ENCODE measurements at places on chromosomes 16 and 17.

DNA sequence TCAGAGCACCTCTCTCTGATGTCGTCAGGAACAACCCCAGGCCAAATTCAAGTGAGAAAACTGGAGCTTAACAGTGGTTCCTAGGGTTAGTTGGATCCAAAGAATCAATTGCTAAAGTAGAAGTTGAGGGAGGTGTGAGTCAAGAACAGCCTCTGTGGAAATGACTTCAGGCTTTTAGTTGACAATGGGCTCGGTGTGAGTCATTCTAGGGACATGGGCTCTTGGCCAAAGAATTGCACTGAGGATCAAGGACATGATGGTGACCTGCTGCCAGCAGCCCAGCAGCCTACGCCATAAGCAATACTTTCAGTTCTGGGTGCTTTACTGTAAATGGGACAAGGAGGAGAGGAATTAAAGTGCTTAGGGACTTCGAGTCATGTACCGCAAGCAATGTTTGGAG is 32.1 kb upstream of the SMURF2 start:
- DNase-seq = peak; percentile 74

DNA sequence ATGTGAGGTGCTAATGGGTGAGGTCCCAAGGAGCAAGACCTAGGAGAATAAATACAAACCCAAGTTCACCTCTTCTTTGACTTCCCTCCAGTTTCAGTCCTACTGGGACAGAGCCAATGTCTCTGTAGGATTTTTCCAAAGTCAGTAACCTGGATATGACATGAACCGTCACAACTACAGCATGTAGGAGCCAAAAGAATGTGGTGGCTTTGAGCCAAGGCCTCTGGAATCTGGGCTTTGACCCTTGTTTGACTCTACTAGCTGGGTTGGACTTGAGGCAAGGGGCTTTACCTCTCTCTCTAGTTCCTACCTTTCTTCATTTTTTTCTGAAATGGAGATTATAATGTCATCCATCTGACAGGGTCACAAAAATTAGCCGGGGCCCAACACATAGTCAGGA is 91.4 kb downstream of the CACNG3 start:
- no peak for DNase-seq

GRCh38 chr17:10666906-10667305 is 9.8 kb upstream of the MYH3 start:
- no peak for DNase-seq

DNA sequence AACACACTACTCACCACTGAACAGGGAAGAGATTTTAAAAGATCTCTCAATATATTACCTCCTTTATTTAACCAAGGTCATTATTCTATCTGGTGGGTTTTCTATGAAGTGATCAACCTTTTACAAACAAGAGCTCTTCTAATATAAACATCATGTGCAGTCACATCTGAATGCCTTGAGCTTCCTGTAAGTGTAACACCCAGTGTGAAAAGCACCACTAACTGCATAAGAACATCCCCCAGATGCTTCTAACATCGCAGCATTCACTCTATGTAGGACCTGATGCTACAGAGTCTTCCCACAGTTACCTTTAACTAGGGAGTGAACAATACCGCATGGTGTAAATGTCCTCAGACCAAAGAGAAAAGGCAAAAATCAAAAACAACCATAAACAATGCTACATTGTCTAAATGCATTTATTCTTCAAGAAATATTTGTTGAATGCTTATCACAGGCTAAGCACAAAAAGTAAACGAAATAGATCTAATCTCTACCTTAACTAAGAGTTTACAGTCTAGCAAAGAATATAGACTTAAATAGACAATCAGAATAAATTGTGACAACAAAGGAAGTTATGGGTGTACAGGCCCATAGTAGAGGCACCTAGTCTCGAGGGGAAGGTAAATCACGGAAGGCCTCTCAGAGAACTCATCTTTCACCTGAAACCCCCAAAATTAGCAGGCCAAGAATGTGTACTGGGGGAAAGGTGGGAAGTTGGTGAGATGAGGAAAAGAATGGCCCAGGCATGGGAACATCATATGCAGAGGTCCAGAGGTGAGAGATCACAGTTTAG is 16.2 kb downstream of the SKAP1 start:
- no peak for DNase-seq

DNA sequence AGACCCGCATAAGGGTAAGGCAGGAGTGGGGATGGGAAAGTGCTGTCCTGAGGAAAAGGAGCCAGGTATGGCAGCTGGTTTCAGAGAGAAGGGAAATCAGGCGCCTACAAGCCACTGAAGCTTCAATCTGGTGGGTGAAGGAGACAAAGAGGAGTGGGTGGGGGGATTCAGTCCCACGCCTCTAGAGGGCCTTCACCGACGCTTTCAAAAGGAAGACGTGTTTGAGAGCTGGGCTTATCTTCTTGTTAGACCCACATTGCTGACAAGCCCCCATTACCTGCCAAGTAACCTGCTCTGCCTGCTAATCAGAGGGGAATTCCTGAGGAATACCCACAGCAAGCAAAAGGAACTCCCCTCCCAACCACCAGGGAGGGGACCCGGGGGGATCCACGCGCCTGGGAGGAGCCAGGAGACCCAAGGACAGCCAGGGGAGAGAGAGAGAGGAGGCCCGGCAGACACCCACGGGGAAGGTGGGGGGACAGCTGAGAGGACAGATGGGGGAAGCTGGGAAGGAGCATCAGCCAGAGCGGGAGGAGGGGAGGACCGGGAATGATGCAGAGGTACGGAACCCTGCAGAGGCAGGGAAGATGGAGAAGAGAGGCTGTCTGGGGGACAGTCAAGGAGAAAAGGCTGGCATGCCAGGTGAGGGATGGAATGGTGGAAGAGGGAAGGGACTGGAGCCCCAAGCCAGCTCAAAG is 1.0 kb downstream of the MTMR4 start:
- no peak for DNase-seq

DNA sequence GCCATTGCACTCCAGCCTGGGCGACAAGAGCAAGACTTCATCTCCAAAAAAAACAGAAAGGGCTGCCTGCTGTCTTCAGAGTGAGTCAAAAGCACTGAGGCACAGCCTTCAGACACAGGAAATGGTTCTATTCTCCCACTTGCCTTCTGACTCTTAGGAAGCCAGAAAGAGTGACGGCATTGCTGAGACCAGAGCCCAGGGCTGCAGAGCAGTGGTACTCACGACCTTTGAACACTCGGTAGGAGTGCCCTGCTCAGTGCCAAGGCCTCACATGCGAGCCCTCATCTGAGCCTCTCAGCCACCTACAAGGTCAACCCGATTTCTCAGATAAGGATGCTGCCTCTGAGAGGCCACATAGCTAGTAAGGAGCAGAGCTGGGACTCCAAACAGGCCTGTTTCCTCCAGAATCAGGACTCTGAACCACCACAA is 3.5 kb upstream of the ITGAE start:
- DNase-seq = no peak

- DNase-seq = no peak
Observed at GRCh38 chr16:8188841-8189240, 401.5 kb downstream of the TMEM114 start.

GRCh38 chr16:8113843-8114242 is 476.5 kb downstream of the TMEM114 start:
- no peak for DNase-seq

- DNase-seq = no peak
Observed at GRCh38 chr16:80253741-80254140, 287.1 kb upstream of the DYNLRB2 start.

DNA sequence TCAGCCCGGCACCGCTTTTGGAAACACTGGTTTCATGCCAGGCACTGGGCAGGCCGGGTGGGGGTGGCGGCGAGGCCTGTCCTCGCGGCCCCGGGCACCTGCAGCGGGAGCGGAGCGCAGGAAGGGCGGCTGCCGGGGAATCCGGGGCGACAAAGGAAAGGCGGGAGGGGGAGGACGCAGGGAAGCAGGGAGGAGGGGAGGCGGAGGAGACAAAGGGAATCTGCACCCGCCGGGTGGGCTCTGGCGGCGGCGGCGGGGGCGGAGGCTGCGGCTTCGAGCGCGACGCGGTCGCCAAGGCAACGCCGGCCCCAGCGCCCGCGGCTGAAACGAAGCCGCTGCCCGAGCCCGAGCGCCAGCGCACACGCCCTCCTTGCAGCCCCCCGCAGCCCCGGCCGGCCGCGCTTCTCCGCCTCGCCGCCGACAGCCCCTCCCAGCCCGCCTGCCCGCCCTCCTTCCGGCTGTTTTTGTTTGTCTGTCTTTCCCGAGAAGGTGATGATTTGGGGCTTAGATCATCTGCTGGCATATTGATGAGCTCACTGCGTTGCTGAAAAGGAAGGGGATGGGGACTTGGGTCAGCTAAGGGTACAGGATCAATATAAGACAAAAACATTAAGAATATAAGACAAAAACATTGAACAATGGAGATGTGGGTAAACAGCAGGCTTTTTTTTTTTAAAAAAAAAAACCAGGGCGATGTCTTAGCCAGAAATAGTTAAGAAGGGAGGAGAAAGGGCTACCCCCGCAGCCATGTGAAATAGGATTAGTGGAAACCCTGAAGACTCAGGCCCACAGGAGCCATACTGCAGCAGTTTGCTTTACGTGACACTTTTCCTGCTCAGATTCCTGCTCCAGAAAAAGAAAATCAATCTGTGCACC is 32.7 kb downstream of the CDK5R1 start:
- DNase-seq = peak; percentile 72

DNA sequence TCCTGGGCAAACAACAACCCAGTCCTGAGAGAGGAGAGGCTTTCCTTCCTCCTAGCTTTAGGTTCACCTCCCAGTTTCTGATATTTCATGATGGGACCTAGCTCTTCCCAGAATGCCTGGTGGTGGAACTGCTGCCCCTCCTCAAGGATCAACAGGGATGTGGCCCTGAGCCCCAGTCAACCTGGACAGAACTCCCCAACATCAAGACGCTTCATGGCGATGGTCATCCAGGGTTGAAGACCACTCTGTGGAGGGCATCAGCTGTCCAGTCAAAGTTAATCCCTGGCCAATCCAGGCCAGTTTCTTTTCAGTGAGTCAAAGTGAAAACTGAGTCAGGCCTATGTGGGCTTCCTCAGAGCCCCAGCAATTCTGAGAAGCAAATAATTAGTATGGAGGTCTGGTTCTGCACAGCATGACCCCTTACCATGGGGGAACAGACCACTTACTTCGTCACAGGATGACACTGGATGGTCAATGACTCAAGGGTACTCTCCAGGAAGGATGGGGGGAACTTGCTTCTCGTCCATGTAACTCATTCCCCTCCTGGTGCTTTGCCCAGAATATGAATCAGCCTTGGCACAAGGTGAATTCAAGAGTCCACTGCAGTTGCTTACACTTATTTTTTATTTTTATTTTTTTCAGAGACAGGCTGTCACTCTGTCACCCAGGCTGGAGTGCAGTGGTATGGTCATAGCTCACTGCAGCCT is 14.7 kb upstream of the XYLT2 start:
- DNase-seq = peak; percentile 71

- no peak for DNase-seq
Observed at GRCh38 chr16:17023606-17024005, 447.2 kb downstream of the XYLT1 start.
